ENCODE measurements at places on chromosomes 16 and 17. TPM values are rescaled to one million over a fixed set of nuclear protein-coding genes. Genes with fewer than 3 reads are reported as not detected.

ABCA3 gene
- polyA plus RNA-seq, result 2.1 TPM

GGT6 gene
- not detected for polyA plus RNA-seq

OTOP3 gene
- polyA plus RNA-seq, result not detected

ADORA2B gene
- polyA plus RNA-seq, result 0.57 TPM

PSKH1 gene
- polyA plus RNA-seq, result 34.5 TPM

Measured in naive thymus-derived CD8-positive, alpha-beta T cell (primary cell).